ENCODE measurements at places on chromosomes 12 and 14. TPM values are rescaled to one million over a fixed set of nuclear protein-coding genes. Genes with fewer than 3 reads are reported as not detected.

- H3K4me3 ChIP-seq, result no peak overlapping the region
- no peak overlapping the region for H3K27ac ChIP-seq
- peaks cover 6% of the 10 kb centered on the region for H3K4me1 ChIP-seq
- peaks cover 7% of the 10 kb centered on the region for H3K36me3 ChIP-seq
- no peak for DNase-seq
- no peaks in the 10 kb centered on the region for H3K27me3 ChIP-seq
Measured at GRCh38 chr12:105201299-105201698, 34.7 kb downstream of the APPL2 start.

- H3K27ac ChIP-seq, result no peak overlapping the region
- H3K27me3 ChIP-seq, result no peaks in the 10 kb centered on the region
- H3K36me3 ChIP-seq, result peaks cover 26% of the 10 kb centered on the region
- no peak overlapping the region for H3K4me3 ChIP-seq
- H3K4me1 ChIP-seq, result peaks cover 33% of the 10 kb centered on the region
- DNase-seq, result no peak
Measured at GRCh38 chr14:63901434-63902085, 48.8 kb downstream of the SYNE2 start.

DNA sequence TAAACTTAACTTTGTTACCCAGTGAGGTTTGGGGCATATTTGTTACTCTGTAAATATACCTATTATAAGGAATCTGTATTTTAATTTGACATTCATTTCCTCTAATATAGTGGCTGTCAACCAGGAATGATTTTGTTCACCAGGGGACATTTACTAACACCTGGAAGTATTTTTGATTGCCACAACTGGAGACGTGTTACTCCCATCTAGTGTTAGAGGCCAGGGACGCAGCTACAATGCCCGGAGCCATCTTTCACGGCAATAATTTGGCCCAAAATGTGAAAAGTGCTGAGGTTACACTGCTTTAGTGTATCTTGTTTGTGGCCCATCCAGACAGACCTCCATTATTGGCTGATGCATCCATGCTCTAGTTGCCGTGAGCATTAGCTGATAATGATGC is 881.3 kb upstream of the ATXN7L3B start:
- no peak overlapping the region for H3K27ac ChIP-seq
- no peak for DNase-seq
- no peaks in the 10 kb centered on the region for H3K36me3 ChIP-seq
- H3K4me3 ChIP-seq, result no peak overlapping the region
- H3K4me1 ChIP-seq, result no peaks in the 10 kb centered on the region

DNA sequence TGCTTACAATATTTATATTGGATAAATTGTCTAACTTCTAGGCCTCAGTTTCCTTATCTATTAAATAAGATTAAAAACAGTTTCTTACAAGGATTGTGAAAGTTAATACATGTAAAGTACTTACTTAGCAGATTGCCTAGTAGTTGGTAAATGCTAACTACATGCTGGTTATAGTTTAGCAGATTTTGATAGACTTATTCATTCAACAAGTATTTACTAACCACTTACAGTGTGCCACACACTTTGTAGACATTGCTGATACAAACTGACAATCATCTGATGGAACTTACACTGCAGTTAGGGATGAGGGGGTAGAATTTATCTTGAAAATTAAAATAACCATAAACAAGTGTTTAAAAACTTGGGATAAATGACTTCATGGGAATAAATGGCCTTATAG is 50.4 kb downstream of the ARID2 start:
- no peaks in the 10 kb centered on the region for H3K27me3 ChIP-seq
- no peak overlapping the region for H3K27ac ChIP-seq
- H3K4me3 ChIP-seq, result no peak overlapping the region
- H3K4me1 ChIP-seq, result peaks cover 10% of the 10 kb centered on the region

DNA sequence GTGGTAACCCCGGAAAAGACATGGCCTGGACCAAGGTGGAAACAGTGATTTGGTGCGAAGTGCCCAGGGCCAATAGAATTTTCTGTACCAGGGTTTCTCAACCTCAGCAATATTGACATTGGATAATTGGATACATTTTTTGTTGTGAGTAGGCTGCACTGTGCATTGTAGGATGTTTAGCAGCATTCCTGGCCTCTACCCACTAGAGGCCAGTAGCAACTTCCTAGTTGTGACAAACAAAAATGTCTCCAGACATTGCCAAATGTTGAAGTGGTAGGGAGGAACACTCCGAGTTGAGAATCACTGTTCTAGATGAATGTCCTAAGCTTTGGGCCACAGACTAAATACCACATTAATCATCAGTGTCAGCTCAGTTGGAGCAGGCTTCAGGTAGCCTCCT is 6.2 kb upstream of the CGRRF1 start:
- no peak for DNase-seq
- no peaks in the 10 kb centered on the region for H3K36me3 ChIP-seq
- H3K27me3 ChIP-seq, result no peaks in the 10 kb centered on the region
- no peak overlapping the region for H3K27ac ChIP-seq
- no peak overlapping the region for H3K4me3 ChIP-seq

FLRT2 gene
- not detected for total RNA-seq

SLC7A8 gene
- 2.5 TPM for total RNA-seq

All from activated naive CD8-positive, alpha-beta T cell treated with anti-CD3 and anti-CD28 coated beads for 36 hours (primary cell).